ENCODE measurements at places on chromosomes 7 and 10. TPM values are rescaled to one million over a fixed set of nuclear protein-coding genes. Genes with fewer than 3 reads are reported as not detected.

Gene MAGI2
- total RNA-seq: 2.0 TPM

Gene NME8
- not detected for total RNA-seq

Gene CYP2C9
- total RNA-seq: not detected

Gene SPDYE8
- not detected for total RNA-seq

Gene WEE2
- not detected for total RNA-seq

Gene BCL7B
- total RNA-seq: 23.0 TPM

Gene TNRC18
- total RNA-seq: 44.4 TPM

Gene LMTK2
- total RNA-seq: 9.2 TPM

Gene CTAGE8
- total RNA-seq: not detected

Gene STRIP2
- 12.1 TPM for total RNA-seq

Gene ZNF282
- 22.9 TPM for total RNA-seq

Gene INHBA
- total RNA-seq: 0.05 TPM

Gene KCNH2
- total RNA-seq: 0.05 TPM

Gene UBE3C
- 153 TPM for total RNA-seq

Gene DPP6
- total RNA-seq: 1.2 TPM

Measured in SK-MEL-5 (cell line).